ENCODE measurements at places on chromosomes 2 and 18.

- no peak for DNase-seq
Measured at GRCh38 chr2:70691497-70692140, 76.4 kb downstream of the ADD2 start.

DNA sequence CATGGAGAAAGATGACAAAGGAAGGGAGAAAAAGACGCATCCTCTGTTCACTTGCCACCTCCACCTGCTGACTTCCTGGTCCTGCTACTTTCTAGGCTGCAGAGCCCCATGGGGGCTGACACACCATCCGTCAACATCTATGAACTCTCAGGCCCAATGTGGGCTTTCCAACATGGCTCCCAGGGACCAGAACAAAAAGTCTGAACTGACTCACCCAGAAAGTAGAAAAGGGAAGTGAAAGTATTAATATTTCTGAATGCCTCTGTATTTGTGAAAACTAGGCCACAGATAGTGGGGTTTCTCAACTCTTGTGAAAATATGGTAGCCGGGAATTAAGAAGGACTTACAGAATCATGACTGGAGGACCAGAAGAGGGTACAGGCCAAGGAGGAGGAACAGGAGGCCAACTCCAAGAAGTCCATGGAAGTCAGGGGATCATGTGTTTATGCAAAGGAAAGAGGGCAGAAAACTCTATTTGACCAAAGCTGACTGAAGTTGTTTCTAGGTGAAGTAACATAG lies 123.1 kb upstream of the CAB39 start:
- DNase-seq, result no peak

GRCh38 chr18:42242758-42243157 lies 287.7 kb downstream of the PIK3C3 start:
- DNase-seq, result no peak

GRCh38 chr18:13219593-13220159 lies 1.1 kb downstream of the LDLRAD4 start:
- DNase-seq, result peak; percentile 4

DNA sequence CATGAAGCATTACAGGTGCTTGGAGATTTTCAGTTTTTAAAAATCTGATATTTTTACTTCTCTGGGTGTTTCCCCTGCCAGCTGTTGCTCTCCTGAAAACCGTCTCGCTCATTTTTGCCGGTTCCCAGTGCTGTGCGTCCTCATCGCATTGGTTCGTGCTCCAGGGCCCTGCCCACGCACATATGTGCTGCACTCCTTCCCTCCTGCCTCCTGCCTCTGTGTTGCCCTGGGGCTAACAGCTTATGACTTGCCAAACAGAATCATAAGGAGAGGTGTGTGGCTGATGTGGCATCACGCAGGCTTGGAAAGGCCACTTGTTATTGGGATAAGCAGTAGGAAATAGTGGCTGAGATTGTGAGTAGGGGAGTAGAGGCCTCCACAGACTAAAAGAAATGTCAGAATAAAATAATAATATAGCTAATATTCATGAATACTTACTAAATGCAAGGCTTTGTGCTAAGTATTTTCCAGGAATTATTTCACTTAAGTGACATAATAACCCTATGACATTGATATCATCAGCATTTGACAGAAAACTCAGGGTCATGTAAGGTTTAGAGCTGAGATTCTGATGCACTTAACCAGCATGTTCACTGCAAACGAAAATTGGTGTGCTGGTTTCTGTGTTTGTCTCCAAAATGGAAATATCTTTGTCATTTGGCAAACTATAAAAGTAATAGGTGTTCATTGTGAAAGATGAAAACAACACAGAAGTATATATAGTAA lies 53.5 kb downstream of the SLC4A1AP start:
- no peak for DNase-seq

DNA sequence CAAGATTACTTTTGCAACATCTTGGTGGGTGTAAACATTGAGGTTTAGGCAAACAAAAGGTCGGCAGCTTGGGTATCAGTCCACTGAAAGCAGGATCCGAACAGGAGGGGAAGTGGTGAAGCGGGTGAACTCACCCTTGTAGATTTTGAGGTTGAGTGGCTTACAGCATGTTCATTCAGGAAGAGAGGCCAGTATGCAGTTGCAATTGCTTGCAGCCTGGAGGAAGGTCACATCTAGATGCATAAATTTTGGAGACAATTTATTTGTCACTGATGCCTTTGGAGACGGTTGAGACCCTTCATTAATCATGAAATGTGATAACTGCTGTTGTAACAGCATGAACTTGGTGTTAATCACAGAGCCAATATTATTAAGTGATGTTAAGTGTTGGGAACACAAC lies 131.1 kb downstream of the LTBP1 start:
- no peak for DNase-seq

DNA sequence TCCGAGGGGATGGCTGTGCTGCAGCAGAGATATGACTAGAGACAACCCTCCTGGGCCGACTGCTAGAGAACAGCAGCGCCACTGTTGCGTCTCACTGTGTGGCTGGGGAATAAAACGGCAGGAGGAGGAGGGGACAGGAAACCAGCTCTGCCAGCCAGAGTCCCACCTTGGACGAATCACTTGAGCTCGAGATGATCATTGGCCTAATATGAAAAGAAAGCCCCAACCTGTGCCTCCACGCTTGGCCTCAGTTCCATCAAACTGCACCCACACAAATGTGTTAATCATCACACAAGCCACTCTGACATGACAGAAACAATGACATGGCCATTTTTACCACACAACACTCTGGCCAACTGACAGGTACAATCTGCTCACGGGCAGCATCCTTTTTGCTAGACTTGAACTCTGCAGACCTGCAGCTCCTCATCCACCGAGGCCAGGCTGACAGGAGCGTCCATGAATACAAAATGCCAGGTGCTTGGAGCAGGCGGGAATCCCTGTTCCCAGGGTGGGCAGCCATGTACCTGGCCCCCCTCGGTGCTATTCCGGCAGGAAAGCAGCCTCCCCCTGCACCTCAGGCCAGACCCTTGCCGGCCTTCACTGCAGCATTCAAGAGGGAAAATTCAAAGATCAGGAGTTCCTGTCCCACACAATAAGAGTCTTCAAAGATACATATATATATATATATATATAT lies 52.3 kb downstream of the PARD6G start:
- DNase-seq, result no peak

GRCh38 chr2:1738163-1738562 lies 6.2 kb downstream of the PXDN start:
- DNase-seq, result no peak

DNA sequence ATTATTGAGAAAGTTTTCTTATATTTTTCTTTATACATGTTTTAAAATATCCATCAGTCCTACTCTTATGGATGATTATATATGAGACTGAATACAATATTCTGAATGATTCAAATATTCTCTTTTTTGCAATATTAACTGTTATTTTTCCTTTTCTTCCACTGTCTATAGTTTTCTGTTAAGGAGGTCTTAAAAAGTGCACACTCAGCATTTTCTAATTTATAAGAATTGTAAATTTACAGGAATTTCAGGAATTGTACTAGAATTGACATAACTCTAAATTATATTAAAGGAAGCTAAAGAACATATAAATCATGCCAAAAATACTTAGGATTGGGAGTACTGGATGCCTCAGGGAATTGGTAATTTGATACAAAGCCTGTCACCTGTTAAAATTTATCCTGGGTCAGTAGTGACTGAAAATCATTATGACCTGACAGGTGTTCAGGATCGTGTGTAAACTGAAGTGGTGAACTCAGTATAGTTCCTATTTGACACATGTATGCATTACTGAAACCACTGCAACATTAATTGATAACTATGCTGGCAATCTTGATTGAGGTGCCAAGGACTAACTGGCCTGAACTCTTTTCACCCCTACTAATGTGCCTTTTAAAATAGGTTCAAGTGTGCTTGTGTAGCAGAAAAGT lies 30.4 kb downstream of the MSTN start:
- no peak for DNase-seq

DNA sequence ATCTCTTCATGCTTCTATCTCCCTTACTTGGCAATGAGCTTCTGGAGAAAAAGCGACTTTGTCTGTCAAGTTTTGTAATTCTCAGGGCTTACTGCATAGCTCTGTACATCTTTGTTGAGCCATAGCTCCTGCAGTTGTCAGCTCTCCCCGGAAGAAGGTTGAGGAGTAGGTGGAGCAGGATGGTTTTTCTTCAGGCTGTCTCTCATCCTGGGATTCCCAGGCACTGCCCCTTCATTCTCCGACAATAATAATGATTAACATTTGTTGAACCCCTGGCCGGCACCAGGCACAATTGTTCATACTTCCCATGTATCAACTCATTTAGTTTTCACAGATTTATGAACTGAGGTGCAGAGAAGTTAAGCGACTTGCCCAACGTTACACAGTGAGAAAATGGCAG lies 23.5 kb upstream of the RHOB start:
- no peak for DNase-seq

- no peak for DNase-seq
Measured at GRCh38 chr2:146633159-146633558, 1211.7 kb upstream of the ACVR2A start.

Data from astrocyte of the spinal cord (primary cell).